T-helper 22 cell (primary cell): ENCODE measurements at places on chromosomes 5 and 9.

DNA sequence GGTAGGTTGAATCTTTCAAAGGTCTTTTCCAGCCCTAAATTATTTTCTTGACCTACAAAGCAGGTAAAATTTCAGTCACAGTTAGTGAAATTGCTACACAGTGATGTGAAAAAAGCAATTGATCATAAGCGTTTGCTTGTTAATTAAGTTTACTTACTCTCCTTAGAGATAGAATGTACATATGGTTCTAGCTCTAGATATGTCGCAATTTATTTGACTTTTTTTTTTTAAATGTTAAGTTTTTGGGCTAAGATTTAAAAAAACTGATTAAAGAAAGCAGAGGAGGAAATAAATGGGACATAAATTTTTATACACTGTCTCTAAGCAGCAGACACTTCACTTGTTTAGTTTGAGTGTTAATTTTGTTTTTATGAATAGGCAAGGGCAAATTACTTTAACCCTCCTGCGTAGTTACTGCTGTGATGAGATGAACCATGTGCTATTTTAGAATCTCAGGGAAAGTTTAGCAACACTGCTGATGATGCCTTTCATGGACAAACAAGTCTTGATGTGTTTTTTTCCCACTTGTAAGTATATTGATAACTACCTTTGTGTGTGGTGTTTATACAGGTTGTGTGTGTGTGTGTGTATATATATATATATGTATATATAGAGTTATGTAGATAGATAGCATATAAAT lies 38.3 kb upstream of the FAM120AOS start:
- DNase-seq = no peak

DNA sequence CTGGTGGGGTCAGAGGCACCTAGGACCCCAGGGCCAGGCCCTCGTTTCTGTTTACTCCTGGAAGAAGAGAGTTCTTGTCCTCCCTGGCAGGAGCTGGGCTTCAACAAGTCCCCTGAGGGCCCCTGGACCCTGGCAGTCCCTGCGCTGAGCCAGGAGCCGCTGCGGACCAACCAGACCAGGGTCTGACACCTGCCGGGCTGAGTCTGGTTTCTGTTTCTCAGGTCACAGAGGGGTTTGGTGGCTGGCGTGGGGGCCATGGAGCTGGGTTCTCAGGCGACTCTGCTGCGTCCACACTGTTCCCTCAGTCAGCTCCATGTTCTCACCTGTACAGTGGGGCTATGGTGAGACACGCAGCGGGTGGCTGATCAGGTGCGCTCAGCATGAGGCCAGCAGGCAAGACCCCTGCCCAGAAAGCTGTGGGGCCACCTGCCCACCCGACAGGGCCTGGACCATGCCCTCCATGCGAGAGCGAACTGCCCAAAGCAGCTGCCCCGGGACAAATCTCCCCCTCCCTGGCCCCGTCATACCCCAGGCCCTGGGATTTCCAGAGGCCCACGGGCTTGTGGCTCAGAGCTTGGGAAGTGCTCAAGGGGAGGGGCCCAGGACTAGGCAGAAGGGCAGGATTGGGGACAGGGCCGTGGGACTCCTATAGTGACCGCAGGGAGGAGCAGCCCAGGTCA lies 17.9 kb upstream of the NOTCH1 start:
- DNase-seq = no peak

- no peak for DNase-seq
Measured at GRCh38 chr5:158590746-158591300, 508.9 kb downstream of the EBF1 start.

GRCh38 chr9:70340572-70340971 lies 73.9 kb downstream of the KLF9 start:
- DNase-seq = no peak

DNA sequence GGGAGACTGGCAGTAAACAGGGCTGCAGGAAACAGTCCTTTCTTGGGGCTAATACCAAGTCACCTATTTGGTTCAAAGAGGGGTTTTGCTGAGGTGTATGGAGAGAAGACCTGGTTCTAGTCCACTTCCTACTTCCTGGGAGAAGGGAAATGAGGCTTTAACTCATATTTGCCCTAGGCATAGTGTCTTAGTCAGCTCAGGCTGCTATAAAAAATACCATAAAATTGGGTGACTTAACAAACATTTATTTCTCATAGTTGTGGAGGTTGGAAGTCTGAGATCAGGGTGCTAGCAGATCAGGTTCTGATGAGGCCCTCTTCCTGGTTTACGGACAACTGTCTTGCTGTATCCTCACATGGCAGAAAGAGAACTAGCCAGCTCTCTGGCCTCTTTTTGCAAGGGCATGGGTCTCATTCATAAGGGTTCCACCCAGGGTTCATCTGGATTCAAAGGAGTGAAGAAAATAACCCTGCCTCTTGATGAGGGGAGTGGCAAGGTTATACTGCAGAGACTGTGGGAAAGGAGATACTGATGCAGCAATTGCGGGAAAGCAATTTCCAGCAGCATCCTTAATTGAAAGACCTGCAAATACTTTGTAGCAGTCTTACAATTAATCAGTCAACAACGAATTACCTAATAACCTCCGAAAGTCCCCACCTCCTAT lies 40.5 kb downstream of the ANKDD1B start:
- DNase-seq = no peak

DNA sequence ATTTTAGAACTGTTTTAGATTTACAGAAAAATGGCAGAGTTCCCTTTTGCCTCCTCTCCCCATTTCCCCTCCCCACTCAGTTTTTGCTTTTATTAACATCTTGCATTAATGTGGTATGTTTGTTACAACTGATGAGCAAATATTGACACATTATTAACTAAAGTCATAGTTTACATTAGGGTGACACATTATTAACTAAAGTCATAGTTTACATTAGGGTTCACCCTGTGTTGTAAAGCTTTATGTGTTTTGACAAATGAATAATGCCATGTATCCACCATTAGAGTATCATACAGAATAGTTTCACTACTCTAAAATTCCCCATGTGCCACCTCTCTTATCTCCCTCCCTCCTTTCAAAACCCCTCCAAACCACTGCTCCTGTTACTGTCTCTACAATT lies 262.5 kb downstream of the NPR3 start:
- no peak for DNase-seq

- no peak for DNase-seq
Measured at GRCh38 chr5:132526290-132526973, 16.9 kb downstream of the IL5 start.

GRCh38 chr5:62722360-62722759 lies 143.7 kb downstream of the LRRC70 start:
- no peak for DNase-seq
